ENCODE measurements at places on chromosomes 13 and 19. TPM values are rescaled to one million over a fixed set of nuclear protein-coding genes. Genes with fewer than 3 reads are reported as not detected.

- H3K27ac ChIP-seq = no peak overlapping the region
- H3K4me1 ChIP-seq = no peaks in the 10 kb centered on the region
- H3K4me3 ChIP-seq = no peak overlapping the region
- peaks cover 28% of the 10 kb centered on the region for H3K27me3 ChIP-seq
- no peaks in the 10 kb centered on the region for H3K36me3 ChIP-seq
These were observed 3.1 kb downstream of the ATP12A start for GRCh38 chr13:24683351-24683750.

ZNF490 gene
- 12.2 TPM for total RNA-seq

GRCh38 chr13:38685431-38685830, 1.4 kb upstream of the FREM2 start:
- DNase-seq = no peak
- H3K27me3 ChIP-seq = peaks cover 27% of the 10 kb centered on the region
- H3K4me3 ChIP-seq = no peak overlapping the region

DNA sequence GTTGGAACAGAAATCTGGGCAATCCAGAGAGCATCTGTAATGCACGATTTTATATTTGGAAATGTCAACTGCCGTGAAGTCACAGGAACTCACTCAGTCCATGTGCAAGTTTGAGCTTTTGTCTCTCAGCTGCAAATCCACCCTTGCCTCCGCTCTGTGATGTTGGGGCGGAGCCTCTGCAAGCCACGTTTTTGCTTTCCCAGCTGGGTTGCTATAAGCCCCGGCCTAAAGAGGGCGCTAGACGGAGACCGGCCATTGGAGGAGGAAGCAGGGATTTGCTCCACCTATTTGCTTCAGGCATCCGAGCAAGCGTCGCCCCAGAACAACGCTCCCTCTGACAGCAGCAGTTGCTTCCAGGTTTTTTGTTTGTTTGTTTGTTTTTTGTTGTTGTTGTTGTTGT, 56.2 kb downstream of the TRPM4 start:
- no peak for DNase-seq
- H3K27me3 ChIP-seq = no peaks in the 10 kb centered on the region
- H3K36me3 ChIP-seq = peaks cover 10% of the 10 kb centered on the region
- H3K4me3 ChIP-seq = no peak overlapping the region
- H3K27ac ChIP-seq = no peak overlapping the region

DNA sequence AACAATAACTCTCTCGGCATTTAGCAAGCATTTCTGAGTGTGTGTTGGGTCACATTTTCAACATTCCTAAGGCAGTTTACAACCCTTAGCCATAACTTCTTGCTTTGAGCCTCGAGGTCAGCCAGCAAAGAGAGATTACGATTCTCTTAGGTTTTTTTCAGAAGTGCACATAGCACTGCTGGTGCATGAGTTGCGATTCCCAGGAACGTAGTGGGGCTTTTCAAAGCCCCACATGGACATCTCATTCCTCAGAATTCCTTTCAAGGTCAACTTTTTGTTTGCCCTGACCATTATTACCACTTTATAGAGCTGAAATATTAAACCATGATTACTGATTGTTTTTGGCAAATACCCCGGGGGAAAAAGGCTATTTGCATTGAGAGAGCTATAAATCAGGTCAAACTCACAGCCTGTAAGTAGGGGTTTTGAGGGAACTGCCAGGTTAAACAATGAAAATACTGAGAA, 705.3 kb downstream of the GPC5 start:
- no peak for DNase-seq
- no peaks in the 10 kb centered on the region for H3K27me3 ChIP-seq
- H3K27ac ChIP-seq = no peak overlapping the region
- no peaks in the 10 kb centered on the region for H3K36me3 ChIP-seq
- H3K4me1 ChIP-seq = no peaks in the 10 kb centered on the region

DNA sequence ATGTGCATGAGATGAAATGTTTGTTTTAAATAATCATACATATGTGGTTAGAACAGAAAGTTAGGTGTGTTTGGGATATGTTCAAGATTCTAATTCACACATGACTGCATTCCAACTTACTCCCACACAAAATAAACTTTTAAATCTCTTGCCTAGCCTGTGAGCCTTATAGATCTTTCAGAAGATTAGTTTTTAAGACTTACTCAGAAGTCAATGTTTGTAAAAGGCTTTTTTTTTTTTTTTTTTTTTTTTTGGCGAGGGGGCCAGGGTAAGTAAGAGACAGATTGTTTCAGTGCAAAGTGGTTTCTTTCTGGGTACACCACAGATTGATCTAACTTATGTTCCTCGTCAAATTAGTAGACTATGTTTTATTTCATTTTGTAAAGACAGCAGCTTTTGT, 39.1 kb downstream of the GPR180 start:
- H3K36me3 ChIP-seq = no peaks in the 10 kb centered on the region
- H3K27ac ChIP-seq = no peak overlapping the region
- peaks cover 7% of the 10 kb centered on the region for H3K4me1 ChIP-seq
- no peak for DNase-seq
- no peaks in the 10 kb centered on the region for H3K27me3 ChIP-seq

NLRP11 gene
- not detected for total RNA-seq

DNA sequence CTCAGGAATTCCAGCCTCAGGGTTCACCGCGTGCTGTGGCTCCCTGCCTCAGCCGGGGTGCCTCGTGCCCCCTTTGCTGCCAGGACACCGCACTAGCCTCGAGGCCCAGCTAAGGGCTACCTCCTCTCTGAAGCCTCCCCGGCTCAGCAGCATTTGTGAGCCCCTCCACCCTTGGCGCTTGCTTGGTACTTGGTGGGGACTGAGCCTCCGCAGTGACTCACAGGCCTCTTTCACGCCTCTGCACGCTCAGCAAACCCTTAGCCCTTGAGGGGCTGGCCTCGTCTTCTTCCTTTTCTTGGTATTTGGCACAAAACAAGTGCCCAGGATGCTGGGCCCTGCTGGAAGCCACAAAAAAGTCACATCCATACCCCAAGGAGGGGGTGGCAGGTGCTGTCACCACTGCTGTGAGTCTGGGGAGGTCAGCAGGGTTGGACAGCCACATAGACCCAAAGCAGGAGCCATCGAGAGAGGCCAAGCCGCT, 85.4 kb upstream of the TM9SF2 start:
- no peak overlapping the region for H3K27ac ChIP-seq
- H3K36me3 ChIP-seq = no peaks in the 10 kb centered on the region
- H3K4me3 ChIP-seq = no peak overlapping the region
- H3K27me3 ChIP-seq = no peaks in the 10 kb centered on the region

- no peak for DNase-seq
- no peaks in the 10 kb centered on the region for H3K36me3 ChIP-seq
- no peaks in the 10 kb centered on the region for H3K4me1 ChIP-seq
- H3K4me3 ChIP-seq = no peak overlapping the region
These were observed 250.5 kb downstream of the TDRD3 start for GRCh38 chr13:60647547-60647946.

GRCh38 chr19:56253737-56254136, 18.8 kb upstream of the EDDM13 start:
- H3K4me3 ChIP-seq = no peak overlapping the region
- H3K4me1 ChIP-seq = no peaks in the 10 kb centered on the region
- no peaks in the 10 kb centered on the region for H3K27me3 ChIP-seq
- no peak overlapping the region for H3K27ac ChIP-seq
- H3K36me3 ChIP-seq = no peaks in the 10 kb centered on the region
- no peak for DNase-seq

- H3K4me1 ChIP-seq = no peaks in the 10 kb centered on the region
- DNase-seq = no peak
- H3K27me3 ChIP-seq = no peaks in the 10 kb centered on the region
- H3K27ac ChIP-seq = no peak overlapping the region
- no peaks in the 10 kb centered on the region for H3K36me3 ChIP-seq
- no peak overlapping the region for H3K4me3 ChIP-seq
These were observed 890.0 kb downstream of the UQCRFS1 start for GRCh38 chr19:28322945-28323344.

DNA sequence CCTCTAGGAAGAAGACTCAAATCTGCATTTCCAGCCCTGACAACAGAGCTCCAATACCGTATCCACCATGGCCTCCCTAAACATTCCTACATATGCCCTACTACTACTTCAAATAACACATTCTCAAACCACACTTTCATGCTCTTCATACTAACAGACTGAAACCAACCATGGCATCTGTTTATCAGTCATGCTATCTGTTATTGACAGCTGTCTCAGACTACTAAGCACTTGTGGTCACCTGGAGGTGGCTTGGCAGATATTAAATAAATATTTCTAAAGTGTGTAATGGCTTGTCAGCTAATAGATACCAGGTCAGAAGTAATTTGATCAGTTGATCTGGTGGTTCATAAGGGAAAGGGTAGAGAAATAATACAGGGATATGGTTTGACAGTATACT, 489.1 kb downstream of the DIAPH3 start:
- H3K4me3 ChIP-seq = no peak overlapping the region
- H3K36me3 ChIP-seq = no peaks in the 10 kb centered on the region
- no peaks in the 10 kb centered on the region for H3K27me3 ChIP-seq
- H3K4me1 ChIP-seq = no peaks in the 10 kb centered on the region
- no peak overlapping the region for H3K27ac ChIP-seq

- H3K36me3 ChIP-seq = no peaks in the 10 kb centered on the region
- no peak overlapping the region for H3K27ac ChIP-seq
- no peaks in the 10 kb centered on the region for H3K27me3 ChIP-seq
- no peaks in the 10 kb centered on the region for H3K4me1 ChIP-seq
- H3K4me3 ChIP-seq = no peak overlapping the region
- DNase-seq = no peak
These were observed 221.8 kb downstream of the ENOX1 start for GRCh38 chr13:43564952-43565351.

DNA sequence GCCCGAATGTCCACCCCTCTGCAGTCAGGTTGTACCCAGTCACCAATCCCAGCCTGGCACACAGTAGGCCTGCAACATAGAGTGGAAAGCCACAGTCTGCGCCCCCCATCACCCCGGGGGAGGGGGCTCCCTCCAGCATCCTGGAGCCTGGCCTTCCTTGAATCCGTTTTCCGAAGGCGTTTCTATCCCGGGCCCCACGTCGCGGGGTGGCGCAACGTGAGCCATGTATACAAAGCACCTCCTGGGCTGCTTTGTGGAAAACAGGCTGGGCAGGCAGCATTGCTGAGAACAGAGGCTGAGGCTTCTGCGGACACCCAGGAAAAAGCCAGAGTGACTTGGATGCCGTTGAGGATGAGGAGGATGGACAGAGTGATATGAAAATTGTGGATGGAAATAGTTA, 103.3 kb upstream of the USP29 start:
- H3K4me1 ChIP-seq = no peaks in the 10 kb centered on the region
- H3K27me3 ChIP-seq = no peaks in the 10 kb centered on the region
- no peaks in the 10 kb centered on the region for H3K36me3 ChIP-seq
- H3K4me3 ChIP-seq = no peak overlapping the region

GRCh38 chr19:51615991-51616390, 14.2 kb downstream of the SIGLEC5 start:
- H3K4me1 ChIP-seq = no peaks in the 10 kb centered on the region
- no peak overlapping the region for H3K27ac ChIP-seq
- H3K36me3 ChIP-seq = no peaks in the 10 kb centered on the region
- DNase-seq = no peak

NLRP9 gene
- not detected for total RNA-seq

DNA sequence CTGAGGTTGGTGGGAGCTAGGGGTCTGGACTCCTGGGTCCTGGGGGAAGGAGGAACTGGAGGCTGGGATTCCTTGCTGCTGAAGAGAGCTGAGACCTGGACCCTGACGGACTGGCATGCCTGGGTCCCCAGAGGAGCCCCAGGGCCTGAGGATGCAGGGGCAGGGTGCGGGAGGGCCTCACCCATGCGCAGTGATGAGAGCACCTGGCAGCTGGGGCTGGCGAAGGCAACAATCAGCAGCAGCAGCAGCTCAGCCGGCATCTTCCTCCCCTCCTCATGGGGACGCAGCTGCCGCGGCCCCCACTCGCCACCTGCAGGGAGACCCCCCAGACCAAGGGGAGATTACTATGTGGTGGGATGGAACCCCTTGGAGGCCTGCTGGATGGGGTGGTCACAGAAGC, 4.5 kb downstream of the GRIK5 start:
- H3K4me1 ChIP-seq = no peaks in the 10 kb centered on the region
- H3K27me3 ChIP-seq = peaks cover 40% of the 10 kb centered on the region
- H3K36me3 ChIP-seq = no peaks in the 10 kb centered on the region

- H3K27me3 ChIP-seq = no peaks in the 10 kb centered on the region
- no peaks in the 10 kb centered on the region for H3K4me1 ChIP-seq
- DNase-seq = peak; percentile 20
- H3K36me3 ChIP-seq = peaks cover 13% of the 10 kb centered on the region
- H3K27ac ChIP-seq = no peak overlapping the region
These were observed 43.8 kb downstream of the PEPD start for GRCh38 chr19:33477781-33478180.

- H3K4me1 ChIP-seq = peaks cover 66% of the 10 kb centered on the region
- no peaks in the 10 kb centered on the region for H3K27me3 ChIP-seq
- no peak overlapping the region for H3K4me3 ChIP-seq
- H3K36me3 ChIP-seq = peaks cover 5% of the 10 kb centered on the region
These were observed 15.7 kb downstream of the RANBP3 start for GRCh38 chr19:5961969-5962945.

ANO8 gene
- 14.6 TPM for total RNA-seq

GRCh38 chr19:29965492-29965891, 23.5 kb downstream of the URI1 start:
- H3K27ac ChIP-seq = no peak overlapping the region
- H3K4me3 ChIP-seq = no peak overlapping the region
- DNase-seq = no peak
- H3K4me1 ChIP-seq = peaks cover 48% of the 10 kb centered on the region
- no peaks in the 10 kb centered on the region for H3K36me3 ChIP-seq

- peaks cover 48% of the 10 kb centered on the region for H3K36me3 ChIP-seq
- H3K4me1 ChIP-seq = no peaks in the 10 kb centered on the region
- no peak for DNase-seq
- no peak overlapping the region for H3K4me3 ChIP-seq
- H3K27ac ChIP-seq = no peak overlapping the region
- H3K27me3 ChIP-seq = no peaks in the 10 kb centered on the region
These were observed 147.7 kb downstream of the CDK8 start for GRCh38 chr13:26401578-26402021.

DNA sequence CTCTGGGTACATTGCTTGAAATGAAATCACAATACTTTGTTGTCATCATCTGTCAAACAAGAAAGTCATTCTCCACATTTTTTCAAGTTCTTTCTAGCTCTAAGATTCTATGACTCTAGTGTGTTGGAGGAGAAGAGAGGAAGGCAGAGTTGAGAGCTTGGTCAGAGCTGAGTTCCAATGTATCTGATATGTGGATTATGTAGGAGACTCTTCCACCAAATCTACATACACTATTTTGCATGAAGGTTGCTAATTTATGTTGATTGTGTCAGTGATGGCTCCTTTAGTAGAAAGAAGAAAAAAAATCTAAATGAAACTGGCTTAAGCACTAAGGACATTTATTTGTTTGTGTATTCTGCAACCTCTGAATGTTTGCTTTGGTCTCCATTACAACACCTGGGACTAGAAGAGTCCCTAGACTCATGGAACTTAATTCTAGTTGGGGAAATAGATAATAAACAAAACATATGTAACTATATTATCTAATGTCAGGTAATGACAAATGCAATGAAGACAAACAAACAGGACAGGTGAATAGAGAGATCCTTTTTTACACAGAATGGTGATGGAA, 691.9 kb downstream of the UQCRFS1 start:
- H3K27me3 ChIP-seq = no peaks in the 10 kb centered on the region

- H3K27ac ChIP-seq = no peak overlapping the region
- no peaks in the 10 kb centered on the region for H3K4me1 ChIP-seq
- no peaks in the 10 kb centered on the region for H3K27me3 ChIP-seq
- DNase-seq = no peak
- H3K4me3 ChIP-seq = no peak overlapping the region
These were observed 628.3 kb upstream of the SLC10A2 start for GRCh38 chr13:103694471-103694870.

- H3K4me1 ChIP-seq = peaks cover 14% of the 10 kb centered on the region
- H3K27ac ChIP-seq = peak overlapping the region; percentile 0
- H3K27me3 ChIP-seq = no peaks in the 10 kb centered on the region
- no peak for DNase-seq
- peak overlapping the region; percentile 32 for H3K4me3 ChIP-seq
These were observed 52.9 kb downstream of the OR10H4 start for GRCh38 chr19:16001481-16002312.

TBCB gene
- 82.2 TPM for total RNA-seq
